ENCODE measurements at places on chromosomes 3 and 15.

GRCh38 chr15:73683257-73683776, 866 bp upstream of the CD276 start:
- DNase-seq, result no peak

DNA sequence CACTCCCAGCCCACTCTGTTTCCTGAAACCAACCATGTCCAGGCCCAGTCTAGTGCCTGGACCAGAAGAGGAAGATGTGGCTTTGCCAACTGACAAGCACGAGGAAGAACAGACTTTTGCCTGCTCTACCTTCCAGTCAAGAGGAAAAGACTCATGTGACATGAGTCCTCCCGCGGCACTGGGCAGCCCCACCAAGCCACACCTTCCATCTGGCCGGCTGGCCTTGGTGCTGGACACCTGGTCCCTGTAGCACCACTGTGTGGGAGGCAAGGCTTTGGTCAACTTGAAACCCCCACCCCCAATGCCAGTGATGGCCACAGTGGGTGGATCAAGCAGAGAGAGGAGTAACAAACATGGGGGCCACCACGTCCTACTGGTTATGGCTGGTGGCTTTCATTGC, 12.5 kb downstream of the CHDH start:
- no peak for DNase-seq

- no peak for DNase-seq
These were observed 163.9 kb upstream of the SMAD3 start for GRCh38 chr15:66901336-66902100.

GRCh38 chr3:126923423-126923822, 59.5 kb upstream of the PLXNA1 start:
- no peak for DNase-seq

DNA sequence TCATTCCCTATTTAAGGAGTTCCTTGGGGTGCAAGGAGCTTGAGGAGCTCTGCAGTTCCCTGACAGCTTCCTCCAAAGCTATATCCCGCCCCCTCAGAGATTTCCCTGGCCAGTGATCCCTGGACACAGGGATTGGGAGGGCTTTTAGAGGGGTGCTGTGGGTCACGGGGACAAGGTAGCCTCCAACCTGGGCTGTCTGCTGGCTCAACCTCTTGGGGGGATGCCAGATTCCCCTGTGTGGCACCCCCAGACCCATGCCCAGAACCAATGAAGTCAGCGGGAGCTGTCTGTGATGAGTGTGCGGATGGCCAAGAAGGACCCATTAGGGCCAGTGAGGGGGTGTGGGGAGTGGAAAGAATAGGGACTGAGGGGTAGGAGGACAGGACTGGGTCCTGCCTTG, 21.0 kb upstream of the ATP2B2 start:
- DNase-seq, result no peak

- peak; percentile 80 for DNase-seq
These were observed 57.5 kb upstream of the HACD2 start for GRCh38 chr3:123642182-123642956.

DNA sequence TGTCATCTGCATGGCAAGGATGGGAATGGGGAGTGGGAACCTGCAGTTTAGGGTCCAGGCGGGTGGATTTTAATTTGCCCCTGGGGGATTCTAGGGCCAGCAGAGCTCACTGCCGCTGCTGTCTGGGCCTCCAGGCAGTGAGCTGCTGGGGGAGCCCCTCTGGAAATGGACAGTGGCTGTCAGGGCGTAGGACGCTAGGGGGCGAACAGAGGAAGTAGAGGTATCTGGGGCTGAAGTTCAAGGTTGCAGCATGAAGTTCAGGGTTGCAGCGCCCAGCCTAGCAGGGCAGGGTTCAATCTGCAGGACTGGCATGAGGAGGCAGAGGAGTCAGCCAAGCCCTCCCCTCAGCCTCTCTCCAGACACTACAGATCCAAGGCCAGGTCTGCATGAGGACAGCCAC, 49.5 kb downstream of the APBA2 start:
- no peak for DNase-seq

GRCh38 chr15:77239882-77240608, 169.1 kb upstream of the TSPAN3 start:
- no peak for DNase-seq

DNA sequence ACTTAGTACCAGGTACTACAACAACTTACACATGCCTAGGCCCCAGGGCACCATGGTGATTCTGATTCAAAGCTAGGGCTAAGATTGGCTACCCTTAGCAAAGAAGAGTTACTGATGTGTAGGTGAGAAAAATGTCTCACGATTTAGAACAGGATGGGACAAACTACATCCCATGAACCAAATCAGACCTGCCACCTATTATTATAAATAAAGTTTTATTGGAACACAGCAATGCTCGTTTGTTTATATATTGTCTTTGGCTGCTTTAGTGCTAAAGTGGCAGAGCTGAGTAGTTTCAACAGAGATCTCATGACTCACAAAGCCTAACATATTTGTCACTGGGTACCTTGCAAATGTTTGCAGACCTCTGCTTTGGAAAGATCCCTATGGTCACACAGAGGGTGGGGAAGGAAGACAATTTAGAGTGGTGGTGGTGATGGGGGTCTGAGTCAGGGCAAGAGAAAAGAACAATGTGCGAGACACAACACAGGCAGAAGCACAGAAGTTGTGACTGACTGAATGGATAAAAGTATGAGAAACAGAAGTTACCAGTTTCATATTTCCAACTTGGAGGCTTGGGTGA, 770.6 kb upstream of the CFAP20DC start:
- DNase-seq, result no peak

DNA sequence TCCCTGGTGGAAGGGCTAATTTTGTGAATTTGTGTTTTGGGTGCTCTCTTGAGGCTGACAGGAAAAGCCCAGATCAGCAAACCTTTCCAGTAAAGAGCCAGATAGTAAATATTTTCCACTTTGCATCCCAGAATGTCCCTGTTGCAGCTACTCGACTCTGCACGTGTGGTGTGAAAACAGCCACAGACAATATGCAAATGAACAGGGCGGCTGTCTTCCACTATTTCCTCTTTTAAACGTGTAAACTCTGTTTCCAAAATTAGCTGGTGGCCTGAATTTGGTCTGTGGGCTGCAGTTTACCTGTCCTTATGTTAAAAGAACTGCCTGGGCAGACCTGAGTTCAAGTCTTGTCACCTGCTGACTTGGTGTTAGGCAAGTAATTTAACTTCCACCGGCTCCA, 202.7 kb downstream of the EDEM1 start:
- DNase-seq, result no peak

- no peak for DNase-seq
These were observed 512.6 kb upstream of the ADAMTS9 start for GRCh38 chr3:65200310-65200970.

DNA sequence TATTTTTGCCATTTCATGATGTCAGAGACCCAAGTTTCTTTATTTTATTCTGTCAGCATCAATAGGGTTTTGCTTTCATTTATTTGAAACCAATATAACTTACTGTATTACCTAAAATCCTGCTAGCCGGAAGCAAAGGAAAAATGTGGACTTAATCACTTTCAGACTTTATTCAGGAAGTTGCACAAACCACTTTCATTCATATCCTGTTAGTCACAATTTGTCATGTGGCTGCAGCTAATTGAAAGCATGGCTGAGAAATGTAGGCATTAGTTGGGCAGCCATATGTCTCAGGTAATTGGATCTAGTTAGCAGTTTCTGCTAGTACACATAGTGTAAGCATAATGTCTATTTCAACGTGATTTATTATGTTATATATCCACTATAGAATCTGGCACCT, 462.3 kb upstream of the SGO1 start:
- DNase-seq, result no peak

GRCh38 chr3:124826703-124827102, 60.5 kb downstream of the ITGB5 start:
- no peak for DNase-seq

- no peak for DNase-seq
These were observed 13.3 kb downstream of the SEMA3F start for GRCh38 chr3:50168388-50168787.

DNA sequence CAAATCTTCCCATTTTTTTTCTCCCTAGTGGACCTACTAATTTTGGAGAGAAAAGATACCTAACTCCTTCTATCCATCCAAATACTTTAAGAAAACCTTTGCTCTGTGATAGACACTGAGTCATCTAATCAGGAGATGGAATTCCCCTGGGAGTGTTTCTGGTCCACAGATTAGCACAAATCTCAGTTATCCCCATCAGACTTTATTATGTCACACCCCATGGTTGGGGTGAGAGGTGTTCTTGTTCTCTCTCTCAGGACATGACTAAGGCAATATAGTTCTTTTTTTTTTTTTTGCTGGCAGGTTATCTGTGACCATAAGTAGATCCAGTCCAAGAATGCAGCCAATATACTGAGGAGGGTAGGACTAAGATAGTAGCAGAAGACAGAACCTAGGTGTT, 15.8 kb downstream of the SLC9A9 start:
- DNase-seq, result no peak

DNA sequence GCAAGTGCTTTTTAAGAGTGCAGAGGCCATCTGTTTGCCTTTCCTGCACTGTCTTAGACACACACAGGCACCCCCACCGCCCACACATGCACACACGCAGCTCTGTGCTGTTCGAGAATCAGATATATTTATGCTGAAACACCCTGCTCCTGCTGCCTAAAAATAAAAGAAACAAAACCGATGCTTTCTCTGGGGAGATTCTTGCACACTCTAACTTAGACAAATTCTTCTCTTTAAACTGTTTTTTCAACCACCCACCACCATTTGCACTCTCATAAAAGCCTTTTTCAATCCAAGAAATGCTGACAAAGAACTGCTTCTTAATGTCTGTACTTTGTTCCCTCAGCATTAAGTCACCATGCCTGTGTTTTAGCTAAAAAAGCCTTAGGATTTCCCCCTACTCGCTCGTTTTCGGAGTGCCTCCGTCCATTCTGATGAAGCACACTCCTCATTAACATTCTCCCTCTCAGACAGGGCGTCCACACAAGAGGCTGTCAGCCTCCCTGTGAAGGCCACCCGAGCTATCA, 26.2 kb downstream of the SLC12A8 start:
- no peak for DNase-seq

DNA sequence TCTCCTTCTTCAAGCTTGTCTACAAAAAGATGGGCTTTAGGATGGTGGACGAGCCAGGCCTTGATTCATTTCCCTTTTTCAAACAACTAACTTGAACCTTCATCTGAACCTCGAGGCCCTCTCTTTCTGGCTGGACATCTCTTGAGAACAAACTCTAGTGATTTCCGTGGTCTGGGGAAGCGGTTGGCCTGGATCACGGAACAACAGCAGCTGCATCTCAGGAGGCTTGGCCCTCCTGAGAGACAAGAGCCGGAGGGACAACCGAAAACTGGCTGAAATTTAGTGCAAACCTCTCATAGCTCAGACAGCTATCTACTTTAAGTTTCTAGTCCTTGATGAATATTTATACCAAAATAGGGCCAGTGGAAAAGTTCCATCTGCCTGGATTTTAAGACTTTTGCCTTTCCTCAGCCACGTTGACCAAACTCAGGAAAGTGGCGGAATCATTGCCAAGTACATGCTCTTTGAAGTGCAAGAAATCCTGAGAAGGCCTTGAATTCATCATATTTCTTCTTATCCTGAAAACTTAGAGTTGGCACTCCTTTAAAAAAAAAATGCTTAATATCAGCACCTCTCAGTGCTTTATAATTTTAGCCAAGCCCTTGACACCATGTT, 14.5 kb downstream of the LMCD1 start:
- DNase-seq, result no peak

GRCh38 chr3:58006661-58007060, 1.6 kb upstream of the FLNB start:
- no peak for DNase-seq

DNA sequence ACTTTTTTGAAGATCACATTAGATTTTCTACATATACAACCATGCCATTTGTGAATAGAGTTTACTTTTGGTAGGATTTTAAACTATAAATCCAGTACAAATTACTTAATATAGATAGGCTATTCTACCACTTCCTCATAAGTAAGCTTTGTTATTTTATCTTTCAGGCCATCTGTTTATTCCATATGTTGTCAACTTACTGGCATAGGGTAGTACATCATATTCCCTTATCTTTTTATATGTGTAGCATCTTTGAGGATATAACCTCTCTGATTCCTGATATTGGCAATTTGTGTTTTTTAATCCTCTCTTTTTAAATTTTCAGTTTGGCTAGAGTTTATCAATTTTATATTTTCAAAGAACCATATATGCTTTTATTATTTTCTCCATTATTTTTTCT, 515.4 kb downstream of the DIPK2A start:
- no peak for DNase-seq

DNA sequence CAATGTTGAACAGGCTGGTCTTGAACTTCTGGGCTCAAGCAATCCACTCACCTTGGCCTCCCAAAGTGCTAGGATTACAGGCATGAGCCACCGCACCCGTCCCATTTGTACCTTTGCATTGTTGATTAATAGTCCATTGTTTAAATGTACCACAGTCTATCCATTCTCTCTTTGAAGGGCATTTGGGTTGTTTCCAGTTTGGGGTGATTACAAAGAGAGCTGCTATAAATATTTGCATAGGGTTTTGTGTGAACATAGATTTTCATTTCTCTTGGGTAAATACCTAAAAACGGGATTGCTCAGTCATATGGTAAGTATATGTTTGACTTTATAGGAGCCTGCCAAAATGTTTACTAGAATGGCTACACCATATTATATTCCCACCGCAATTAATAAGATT, 13.7 kb upstream of the PTPRG start:
- DNase-seq, result no peak

DNA sequence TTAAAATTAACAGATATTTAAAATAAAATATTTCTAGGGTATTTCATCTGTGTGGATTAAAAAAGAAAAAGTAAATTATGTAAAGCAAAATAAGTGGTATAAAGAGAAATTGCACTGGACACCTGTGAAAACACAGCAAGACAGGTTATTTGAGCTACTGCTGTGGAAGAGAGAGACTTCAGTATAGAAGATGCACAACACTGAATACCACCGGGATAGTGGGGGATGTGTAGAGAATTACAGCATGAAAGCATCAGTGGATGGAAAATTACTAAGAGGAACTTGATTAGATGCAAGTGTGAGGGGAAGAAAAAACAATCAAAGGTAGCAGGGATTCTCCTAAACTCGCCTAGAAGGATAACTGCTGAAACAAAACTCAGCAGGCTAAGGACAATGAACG, 1242.5 kb upstream of the GBE1 start:
- no peak for DNase-seq

DNA sequence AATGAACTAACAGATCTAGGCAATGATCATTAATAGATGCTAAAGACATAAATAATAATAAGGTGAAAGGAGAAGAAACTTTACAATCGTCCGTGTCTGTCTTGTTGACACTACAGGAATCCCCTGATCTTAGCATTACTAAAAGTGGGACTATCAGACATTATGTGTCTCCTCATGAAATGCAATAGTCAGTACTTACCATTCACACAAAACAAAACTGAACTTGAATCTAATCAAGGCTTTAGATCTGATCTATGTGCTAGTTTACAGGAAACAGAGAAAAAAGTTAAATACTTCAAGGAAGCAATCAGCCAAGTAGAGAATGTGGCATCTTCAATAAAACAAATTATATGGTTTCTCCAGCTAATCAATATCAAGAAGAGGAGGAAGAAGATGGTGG, 73.7 kb downstream of the PIK3CB start:
- no peak for DNase-seq

- DNase-seq, result no peak
These were observed 23.3 kb upstream of the TMEM158 start for GRCh38 chr3:45249391-45249790.

GRCh38 chr3:194830401-194830800, 144.7 kb downstream of the FAM43A start:
- DNase-seq, result no peak

- no peak for DNase-seq
These were observed 199.4 kb downstream of the CLSTN2 start for GRCh38 chr3:140134231-140134965.

GRCh38 chr3:177973241-177973840, 562.9 kb upstream of the KCNMB2 start:
- DNase-seq, result no peak

Measured in iPS DF 6.9 (cell line).